ENCODE measurements at places on chromosomes 7 and 10.
A peak's percentile ranks its signal among the peaks of the same experiment; 100 is the strongest.

GRCh38 chr7:46679671-46680070 lies 758.6 kb upstream of the IGFBP3 start:
- no peak for DNase-seq

DNA sequence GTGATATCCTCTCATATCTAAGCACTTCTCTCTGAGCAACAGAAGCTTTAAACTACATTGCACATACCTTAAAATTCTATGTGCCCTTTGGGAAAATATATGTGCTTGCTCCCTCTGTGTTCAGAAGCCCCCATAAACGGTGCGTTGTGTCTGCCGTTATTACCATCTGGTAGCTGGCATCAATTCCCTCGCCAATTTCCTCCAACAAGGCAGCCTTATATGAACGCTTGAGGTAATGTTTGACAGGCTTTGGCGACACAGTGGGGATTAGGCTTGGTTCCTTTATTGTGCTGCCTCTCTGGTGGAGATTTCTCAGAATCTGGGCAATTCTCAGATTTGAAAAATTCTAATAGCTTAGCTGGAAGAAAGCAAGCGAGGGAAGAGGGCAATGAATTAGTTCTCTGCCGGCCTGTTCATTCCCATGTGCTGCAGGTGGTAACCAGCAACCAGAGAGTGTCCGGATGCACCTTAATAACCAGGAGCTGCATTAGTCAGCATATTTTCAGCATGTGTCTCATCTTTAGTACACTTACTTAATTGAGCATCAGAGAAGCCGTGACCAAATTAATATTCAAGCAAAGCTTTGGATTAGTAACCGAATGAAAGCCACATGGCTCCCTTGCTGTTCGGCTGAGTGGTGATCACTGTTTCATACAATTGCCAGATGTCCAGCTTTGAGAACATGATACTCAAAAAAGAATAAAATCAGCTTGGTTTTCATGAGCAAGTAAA lies 7.3 kb upstream of the PPP1R17 start:
- no peak for DNase-seq

- no peak for DNase-seq
These were observed 28.5 kb upstream of the TOMM7 start for GRCh38 chr7:22851145-22851544.

DNA sequence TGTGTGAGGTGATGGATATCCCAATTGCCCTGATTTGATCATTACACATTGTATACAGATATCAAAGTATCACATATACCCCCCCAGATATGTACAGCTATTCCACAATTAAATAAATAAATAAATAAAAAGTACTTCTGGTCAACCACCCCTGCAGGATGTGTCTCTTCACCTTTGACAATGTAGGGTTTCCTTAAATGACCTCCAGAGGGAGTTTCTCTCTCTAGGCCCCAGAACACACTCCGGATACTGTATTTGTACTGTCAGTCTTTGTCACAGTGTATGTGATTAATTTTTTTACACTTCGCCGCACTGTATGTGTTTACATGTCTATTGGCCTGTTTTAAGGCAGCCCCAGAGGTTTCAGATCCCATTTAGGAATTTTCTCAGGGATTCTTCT lies 123.6 kb downstream of the ADCYAP1R1 start:
- peak; percentile 32 for DNase-seq
